ENCODE measurements at places on chromosomes 12 and 14.

DNA sequence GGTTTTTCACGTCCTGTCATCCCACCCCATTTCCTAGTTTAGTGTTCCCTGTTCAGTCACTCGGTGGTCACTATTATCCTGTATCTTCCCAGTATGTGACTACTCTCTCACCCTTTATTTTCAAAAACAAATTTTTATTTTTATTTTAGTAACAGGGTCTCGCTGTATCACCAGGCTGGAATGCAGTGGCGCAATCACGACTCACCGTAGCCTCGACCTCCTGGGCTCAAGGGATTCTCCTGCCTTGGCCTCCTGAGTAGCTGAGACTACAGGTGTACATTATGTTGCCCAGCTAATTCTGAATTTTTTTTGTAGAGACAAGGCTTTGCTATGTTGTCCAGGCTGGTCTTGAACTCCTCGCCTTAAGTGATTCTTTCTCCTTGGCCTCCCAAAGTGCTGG, 20.1 kb upstream of the PRICKLE1 start:
- no peak for DNase-seq

DNA sequence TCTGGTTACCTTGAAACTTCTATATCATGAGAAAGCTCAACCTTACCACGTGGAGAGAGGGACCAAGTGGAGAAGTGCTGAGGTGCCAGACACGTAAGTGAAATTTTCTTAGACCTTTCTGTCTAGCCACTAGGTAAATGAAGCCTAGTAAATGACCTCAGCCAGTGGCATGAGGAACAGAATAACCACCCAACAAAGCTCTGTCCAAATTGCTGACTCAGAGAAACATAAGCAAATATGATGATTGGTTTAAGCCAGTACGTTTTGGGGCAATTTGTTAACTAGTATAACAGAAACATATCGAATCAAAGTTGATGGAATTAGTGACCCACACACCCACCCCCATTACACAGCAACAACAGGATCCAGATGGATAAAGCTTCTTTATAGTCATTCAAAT, 75.2 kb upstream of the MAX start:
- DNase-seq, result no peak

GRCh38 chr12:94145191-94145983, 3.0 kb upstream of the PLXNC1 start:
- no peak for DNase-seq

DNA sequence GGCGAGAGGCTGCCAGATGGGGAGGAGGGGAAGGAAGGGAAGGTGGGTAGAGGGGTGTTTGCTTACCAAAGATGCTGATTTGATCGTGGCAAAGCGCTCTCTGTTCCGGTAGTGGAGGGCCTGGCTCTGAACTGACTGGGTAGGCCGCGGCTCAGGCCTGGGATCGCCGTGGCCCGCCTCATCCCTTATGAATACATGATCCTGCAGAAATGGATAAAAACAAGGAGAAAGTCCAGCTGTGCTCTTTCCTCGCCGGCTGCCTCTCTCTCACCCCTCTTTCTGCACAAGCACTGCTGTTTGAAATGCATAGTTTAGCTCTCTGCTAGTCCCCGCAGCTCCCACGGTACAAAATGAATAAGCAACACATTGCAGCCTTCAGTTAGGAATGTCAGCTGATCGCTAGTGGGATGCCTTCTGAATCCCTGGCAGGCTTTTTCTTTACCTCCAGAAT, 53.8 kb downstream of the PEBP1 start:
- DNase-seq, result no peak

DNA sequence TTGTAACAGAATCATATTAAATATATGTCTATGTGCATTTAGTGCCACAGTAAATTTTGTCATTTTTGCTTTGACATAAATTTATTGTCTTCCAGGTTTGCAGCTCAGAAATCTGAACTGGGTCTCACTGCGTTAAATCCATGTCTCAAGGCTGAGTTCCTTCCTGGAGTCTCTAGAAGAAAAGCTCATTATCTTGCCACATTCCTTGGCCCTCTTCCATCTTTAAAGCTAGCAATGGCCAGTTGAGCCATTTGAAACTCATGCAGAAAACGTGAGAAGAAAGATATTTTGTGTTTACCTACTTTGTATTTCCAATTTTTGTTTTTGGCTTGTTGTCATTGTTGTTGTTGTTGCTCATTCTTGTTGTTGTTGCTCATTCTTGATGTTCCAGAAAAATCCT, 10.7 kb downstream of the PRH1 start:
- DNase-seq, result no peak

DNA sequence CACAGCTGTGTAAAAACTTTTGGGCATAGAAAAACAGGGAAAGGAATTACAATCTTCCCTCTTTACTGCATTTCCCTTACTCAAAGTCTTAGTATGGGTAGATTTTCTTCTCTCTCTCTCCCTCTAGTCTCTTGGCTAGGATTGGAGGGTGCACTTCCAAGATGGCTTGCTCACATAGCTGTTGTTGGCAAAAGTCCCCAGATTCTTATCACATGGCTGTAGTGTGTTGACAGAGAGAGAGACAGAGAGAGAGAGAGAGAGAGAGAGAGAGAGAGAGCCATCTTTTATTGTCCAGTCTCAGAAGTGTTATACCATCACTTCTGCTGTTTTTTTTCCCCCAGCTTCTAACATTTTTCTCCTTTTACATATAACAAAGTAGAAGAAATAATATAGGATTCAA, 6.3 kb upstream of the OR4E2 start:
- DNase-seq, result no peak

DNA sequence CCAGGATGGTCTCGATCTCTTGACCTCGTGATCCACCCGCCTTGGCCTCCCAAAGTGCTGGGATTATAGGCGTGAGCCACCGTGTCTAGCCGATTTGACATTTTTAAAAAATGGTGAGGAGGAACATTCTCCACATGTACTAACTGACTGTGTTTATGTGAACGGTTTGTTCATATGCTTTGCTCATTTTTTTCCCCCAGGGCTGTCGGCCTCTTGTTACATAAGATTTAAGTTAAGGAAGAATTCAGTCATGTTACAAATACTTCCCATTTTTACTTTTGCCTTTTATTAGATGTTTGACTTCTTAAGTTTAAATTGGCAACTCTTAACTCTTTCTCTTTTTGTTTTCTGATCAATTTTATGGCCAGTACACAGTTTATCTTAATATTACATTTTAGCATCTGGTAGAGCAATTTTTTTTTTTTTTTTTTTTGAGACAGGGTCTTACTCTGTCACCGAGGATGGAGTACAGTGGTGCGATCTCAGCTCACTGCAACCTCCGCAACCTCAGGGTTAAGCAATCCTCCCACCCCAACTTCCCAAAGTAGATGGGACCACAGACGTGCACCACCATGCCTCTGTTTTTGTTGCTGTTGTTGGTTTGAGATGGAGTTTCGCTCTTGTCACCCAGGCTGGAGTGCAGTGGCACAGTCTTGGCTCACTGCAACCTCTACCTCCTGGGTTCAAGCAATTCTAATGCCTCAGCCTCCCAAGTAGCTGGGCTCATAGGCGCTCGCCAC, 9.6 kb downstream of the GNS start:
- no peak for DNase-seq

GRCh38 chr14:52442166-52442565, 110.1 kb downstream of the TXNDC16 start:
- no peak for DNase-seq

- no peak for DNase-seq
These were observed 5.5 kb downstream of the UBE3B start for GRCh38 chr12:109482894-109483293.

- no peak for DNase-seq
These were observed 65.5 kb downstream of the C12orf56 start for GRCh38 chr12:64325055-64325454.

- no peak for DNase-seq
These were observed 22.1 kb upstream of the ITPK1 start for GRCh38 chr14:93137864-93138263.

GRCh38 chr14:104239861-104240301, 101.5 kb downstream of the KIF26A start:
- no peak for DNase-seq

GRCh38 chr12:110246636-110247339, 34.3 kb upstream of the ATP2A2 start:
- DNase-seq, result no peak

DNA sequence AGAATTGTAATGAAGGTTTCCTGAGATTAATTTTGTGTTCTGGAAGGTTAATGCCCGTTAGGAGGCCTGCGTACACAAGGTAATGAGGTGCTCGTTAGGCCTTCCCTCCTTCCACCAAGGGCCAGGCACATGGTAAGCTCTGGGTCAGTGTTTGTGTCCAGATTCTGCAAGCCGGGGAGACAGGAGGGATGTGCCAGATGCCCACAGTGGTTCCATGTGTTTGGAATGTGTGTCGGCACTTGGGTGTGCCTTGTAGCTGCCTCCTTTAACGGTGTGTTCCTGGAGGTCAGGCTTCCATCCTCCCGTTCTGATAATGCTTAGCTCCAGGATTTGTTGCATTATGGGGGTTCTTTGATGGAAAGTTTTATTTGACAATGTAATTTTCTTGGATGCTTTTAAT, 5.7 kb downstream of the TRAF3 start:
- DNase-seq, result no peak

GRCh38 chr12:121184425-121184824, 25.5 kb upstream of the P2RX4 start:
- DNase-seq, result no peak

DNA sequence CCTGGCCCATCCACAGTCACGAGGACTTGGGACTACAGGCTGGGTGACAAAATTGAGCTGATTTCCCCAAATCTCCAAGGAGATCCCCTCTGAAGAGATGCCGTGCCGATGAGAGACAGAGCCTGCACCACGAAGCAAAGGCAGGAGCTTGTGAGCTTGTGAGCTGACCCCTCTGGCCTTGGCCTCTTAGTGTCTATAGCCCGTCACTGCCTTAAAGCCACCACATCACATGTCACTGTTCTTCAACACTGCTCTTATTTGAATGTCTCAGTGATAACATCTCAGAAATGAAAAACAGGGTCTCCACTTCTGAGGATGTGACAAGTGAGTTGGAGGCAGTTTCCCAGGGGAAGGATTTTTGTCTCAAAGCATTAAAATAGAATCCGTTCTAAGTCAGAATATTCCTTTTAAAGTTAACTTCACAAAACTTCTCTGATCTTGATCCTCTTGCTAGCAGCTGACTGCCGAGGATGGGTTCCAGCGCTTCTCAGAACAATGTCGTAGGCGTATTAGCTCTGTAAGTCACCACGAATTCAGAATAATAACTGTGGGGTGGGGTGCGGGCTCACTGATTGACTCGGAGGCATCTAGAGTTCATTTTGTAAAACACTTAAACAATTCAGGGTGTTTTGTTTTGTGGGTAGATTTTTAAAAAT, 37.5 kb downstream of the CHST11 start:
- no peak for DNase-seq

DNA sequence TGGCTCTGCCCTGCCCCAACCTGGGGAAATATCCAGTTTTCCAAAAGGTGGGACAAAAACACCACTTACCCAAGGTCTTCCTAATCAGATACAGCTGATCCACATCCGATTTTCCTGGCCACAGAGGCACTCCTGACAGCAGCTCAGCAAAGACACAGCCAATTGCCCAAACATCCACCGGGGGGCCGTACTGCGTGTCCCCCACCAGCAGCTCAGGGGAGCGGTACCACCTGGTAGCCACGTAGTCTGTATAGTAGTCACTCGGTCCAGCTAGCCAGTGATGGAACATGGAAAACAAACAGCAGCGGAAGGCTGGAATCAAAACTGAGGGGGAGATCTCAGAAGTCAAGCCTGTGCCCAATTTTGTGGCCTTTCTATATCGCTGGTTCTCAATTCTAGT, 28.8 kb downstream of the DMAC2L start:
- no peak for DNase-seq

GRCh38 chr12:58384196-58384595, 442.8 kb downstream of the ATP23 start:
- no peak for DNase-seq

- DNase-seq, result peak; percentile 22
These were observed 76.7 kb upstream of the RGS6 start for GRCh38 chr14:71855399-71856036.

DNA sequence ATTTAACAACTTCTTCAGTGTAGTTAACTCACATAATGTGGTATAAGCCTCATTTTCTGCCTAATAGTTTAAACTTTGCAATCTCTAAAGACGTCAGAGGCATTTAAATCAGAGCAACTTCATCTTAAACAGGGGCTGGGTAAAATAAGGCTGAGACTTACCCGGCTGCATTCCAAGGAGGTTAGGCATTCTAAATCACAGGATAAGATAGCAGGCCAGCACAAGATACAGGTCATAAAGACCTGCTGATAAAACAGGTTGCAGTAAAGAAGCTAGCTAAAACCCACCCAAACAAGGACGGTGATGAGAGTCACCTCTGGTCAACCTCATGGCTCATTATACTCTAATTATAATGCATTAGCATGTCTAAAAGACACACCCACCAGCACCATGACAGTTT, 115.6 kb upstream of the PKP2 start:
- DNase-seq, result no peak

DNA sequence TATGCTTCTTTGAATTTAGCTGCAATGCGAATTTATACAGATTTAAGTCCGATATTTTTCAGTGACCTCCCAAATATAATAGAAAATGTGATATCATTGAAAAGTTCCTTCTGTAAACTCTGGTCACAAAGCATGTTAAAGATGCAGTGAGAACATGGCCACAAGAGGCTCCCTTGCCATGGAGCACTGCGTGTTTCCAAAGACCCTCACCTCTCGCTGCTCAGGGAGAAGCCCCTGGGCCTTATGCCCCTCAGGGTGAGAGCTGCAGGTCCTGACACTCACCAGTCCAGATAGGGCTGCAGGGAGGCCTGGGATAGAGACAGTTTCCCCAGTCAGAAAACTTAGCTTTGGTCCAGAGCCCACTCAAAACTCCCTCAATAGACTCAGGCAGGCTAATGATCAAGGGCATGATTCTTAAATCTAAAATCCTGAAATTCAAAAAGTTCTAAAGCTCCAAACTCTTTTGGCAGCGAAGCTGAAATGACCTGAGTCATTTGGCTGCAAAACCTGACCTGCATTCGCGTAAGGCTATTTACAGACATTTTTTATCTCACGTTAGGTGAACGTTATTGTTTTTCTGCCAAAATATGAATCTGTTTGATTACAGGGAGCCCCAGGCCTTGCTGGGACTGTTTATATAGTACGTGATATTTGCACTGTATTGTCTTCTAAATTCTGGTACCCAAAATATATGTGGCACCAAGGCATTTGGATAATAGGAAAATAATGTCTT, 67.8 kb downstream of the CAPZA3 start:
- DNase-seq, result no peak

DNA sequence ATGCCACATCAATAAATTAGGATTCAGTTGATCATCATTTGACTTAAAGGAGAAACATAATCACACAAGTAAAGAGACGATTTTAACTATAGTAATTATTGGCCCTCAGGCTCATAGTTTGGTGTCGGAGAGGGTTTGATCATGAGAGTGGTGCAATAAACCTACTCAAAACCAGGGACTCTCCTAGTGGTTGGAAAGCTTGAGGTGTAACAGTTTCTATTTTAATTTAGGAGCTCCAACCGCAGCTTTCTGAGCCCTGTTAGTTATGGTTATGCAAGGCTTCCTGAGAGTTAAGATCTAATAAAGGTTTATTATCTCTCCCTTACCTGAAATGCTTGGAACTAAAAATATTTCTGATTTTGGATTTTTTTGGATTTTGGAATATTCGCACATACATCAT, 36.4 kb downstream of the TMTC2 start:
- DNase-seq, result no peak
